ENCODE measurements at places on chromosomes 1 and 21.
A peak's percentile ranks its signal among the peaks of the same experiment; 100 is the strongest.

GRCh38 chr1:27137544-27138075, 17.3 kb downstream of the SLC9A1 start:
- no peak for DNase-seq

DNA sequence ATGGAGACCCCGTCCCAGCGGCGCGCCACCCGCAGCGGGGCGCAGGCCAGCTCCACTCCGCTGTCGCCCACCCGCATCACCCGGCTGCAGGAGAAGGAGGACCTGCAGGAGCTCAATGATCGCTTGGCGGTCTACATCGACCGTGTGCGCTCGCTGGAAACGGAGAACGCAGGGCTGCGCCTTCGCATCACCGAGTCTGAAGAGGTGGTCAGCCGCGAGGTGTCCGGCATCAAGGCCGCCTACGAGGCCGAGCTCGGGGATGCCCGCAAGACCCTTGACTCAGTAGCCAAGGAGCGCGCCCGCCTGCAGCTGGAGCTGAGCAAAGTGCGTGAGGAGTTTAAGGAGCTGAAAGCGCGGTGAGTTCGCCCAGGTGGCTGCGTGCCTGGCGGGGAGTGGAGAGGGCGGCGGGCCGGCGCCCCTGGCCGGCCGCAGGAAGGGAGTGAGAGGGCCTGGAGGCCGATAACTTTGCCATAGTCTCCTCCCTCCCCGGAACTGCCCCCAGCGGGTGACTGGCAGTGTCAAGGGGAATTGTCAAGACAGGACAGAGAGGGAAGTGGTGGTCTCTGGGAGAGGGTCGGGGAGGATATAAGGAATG, 505 bp downstream of the LMNA start:
- no peak for DNase-seq

- no peak for DNase-seq
These were observed 44.8 kb downstream of the SRSF11 start for GRCh38 chr1:70265946-70266345.

DNA sequence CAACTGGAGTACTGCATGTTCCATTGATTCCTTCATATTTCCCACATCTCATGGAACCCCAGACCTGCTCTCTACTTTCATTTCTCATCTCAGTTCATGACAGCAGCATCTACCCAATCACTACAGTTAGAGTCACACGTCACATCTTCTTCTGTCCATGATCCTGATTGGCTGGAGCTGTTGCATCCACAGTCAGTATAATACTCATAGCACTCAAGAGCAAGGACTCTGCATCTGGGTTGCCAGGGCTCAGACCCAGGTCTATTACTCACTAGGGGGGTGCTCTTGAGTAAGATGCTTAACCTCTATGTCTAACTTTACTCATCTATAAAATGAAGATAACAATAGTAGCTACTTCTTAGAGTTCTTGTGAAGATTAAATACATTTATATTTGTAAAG, 4.4 kb upstream of the XPR1 start:
- DNase-seq = no peak

- DNase-seq = no peak
These were observed 34.6 kb downstream of the SLC30A7 start for GRCh38 chr1:100930494-100930893.

GRCh38 chr1:62637392-62638105, 40.2 kb downstream of the ANGPTL3 start:
- DNase-seq = no peak

- no peak for DNase-seq
These were observed 125.4 kb downstream of the KCNJ6 start for GRCh38 chr21:37790905-37791304.

DNA sequence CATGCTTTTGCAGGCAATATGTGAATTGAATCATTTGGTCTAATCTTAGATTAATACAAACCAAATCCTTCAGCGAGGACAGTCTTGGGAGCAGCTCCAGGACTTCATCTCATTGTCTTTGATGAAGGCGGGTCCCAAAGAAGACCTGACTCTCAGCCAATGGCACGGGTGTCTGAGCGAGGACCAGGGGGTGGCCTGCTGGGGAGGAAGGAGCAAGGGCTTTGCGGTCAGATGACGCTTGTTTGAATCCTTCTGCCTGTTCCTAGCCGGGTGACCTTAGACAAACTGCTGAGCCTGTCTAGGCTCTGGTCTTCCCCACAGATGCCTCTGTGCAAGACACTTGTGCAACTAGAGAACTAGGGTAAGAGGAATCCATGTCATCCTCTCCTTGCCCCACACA, 312.1 kb upstream of the VAMP3 start:
- DNase-seq = no peak

GRCh38 chr1:163168053-163168452, 34.7 kb downstream of the RGS5 start:
- peak; percentile 99 for DNase-seq

DNA sequence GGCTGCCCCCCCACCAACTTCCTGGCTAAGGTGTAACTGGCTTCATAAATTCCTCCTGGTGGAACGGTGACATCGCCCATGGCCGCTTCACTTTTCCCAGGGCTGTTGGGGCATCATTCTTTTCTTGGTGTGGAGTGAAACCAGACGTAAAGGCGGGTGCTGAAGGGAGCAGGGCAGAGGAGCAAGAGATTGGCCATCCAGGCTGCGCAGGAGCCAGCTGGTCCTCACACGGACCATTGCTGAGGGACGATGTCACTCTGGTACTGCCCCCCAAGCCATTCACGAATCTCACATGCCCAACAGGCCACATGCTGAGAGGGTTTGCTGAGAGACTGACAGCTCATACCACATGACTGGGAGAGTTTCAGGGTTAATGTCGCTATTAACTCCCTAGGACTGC, 10.5 kb upstream of the PKP1 start:
- DNase-seq = no peak

GRCh38 chr1:21271550-21271949, 18.7 kb downstream of the ECE1 start:
- no peak for DNase-seq

DNA sequence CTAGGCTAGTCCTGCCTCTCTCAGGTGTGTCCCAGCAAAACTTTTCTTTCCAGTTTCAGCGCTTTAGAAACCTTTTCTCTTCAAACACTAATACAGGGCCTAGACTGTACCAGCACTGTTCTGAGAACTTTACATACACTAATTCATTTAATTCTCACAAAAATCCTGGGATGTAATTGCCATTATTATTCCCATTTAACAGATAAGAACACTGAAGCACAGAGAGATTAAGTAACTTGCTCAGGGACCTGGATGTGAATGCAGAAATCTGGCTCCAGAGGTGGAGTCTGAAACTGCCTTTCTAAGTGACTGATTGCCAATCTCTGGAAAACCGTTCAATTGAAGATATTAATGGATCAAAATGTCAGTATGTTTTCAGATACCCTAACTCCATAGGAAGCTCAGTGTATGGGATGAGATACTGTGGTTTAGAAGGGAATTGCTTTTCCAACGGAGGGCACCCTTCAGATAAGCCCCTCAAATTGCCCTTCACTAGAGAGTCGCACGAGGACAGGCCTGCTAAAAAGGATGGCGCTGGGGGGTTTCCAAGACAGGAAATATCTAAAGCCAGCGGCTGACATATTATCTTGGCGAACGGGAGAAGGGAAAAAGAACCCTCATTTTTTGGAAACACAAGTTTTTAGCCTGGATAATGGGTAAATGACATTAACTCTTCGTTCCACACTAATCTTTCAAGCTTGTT, 698 bp upstream of the UCK2 start:
- no peak for DNase-seq

GRCh38 chr21:39385299-39386145, 36.6 kb upstream of the HMGN1 start:
- no peak for DNase-seq

GRCh38 chr1:166933633-166934032, 41.7 kb downstream of the ILDR2 start:
- DNase-seq = no peak

DNA sequence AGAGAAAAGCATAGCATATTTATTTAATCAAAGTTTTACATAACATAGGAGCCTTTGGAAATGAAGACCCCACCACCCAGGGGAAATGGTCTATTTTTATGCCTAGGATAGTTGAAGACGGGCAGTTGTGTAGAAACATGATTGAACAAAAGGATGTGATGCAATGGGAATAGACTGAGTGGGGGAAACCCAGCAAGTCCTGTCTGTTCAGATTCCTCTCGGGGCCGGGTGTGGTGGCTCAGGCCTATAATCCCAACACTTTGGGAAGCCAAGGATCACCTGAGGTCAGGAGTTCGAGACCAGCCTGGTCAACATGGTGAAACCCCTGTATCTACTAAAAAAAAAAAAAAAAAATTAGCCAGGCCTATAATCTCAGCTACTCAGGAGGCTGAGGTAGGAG, 298.3 kb downstream of the MATN1 start:
- no peak for DNase-seq

DNA sequence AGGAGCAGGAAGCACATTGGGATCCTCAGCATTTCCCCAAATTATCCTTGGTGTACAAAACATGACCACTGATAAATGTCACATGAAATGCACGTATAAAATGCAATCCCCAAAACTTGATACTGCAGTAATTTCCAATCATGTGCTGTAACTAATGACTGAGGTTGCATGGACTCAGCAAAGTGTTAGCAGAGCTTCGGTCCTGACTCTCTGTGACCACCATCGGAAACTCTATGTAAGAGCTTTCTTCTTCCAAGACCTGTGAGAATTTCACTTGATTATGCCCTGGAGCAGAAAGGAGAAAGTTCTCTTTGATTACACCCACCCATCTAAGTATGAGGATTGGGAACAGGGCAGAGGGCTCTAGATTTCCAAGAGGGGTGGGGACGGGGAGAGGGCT, 908 bp downstream of the CD53 start:
- no peak for DNase-seq

GRCh38 chr1:203173566-203173965, 2.1 kb downstream of the MYBPH start:
- DNase-seq = no peak

DNA sequence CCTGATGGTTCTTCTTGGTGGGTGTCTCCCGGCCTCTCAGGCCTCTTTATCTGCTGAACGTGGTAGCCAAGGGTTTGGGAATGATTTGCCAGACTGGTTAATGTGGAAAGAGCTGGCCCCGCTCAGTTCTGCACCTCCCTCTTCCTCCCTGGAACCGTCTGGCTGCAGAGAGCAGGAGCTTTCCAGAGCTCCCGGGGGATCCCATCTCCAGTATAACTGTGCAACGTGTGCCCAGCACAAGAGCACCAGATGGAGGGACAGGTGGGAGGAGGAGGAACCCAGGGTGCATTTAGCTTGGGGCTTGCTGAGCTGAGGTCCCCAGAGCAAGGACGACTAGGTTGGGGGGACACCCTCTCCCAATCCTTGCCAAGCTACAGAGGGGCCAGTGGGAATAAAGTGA, 5.0 kb downstream of the TFF1 start:
- DNase-seq = no peak

DNA sequence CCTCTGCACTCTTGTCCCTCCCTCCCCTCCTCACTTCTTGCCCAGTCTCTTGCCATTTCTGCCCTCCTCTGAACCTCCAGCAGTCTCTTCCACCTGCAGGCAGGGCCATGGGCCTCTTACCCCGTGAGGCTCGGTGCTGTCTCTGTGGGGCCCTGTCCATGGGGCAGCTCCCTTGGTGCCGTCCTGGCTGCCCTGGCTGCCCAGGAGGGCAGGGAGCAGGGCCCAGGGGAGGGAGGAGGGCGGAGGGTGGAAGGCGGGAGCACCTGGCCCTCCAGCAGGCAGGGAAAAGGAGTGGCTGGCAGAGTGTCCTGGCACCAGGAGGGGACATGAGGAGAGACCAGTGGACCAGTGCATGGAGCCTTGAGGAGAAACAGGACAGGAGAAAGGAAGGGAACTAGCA, at the start of gene RORC:
Gene RORC (minus strand): TSS at position 198 of the 400 bp plus-strand sequence. CDS start 38 bp downstream, at position 160.
- DNase-seq = no peak

GRCh38 chr1:198162091-198162767, 5.4 kb downstream of the NEK7 start:
- no peak for DNase-seq

DNA sequence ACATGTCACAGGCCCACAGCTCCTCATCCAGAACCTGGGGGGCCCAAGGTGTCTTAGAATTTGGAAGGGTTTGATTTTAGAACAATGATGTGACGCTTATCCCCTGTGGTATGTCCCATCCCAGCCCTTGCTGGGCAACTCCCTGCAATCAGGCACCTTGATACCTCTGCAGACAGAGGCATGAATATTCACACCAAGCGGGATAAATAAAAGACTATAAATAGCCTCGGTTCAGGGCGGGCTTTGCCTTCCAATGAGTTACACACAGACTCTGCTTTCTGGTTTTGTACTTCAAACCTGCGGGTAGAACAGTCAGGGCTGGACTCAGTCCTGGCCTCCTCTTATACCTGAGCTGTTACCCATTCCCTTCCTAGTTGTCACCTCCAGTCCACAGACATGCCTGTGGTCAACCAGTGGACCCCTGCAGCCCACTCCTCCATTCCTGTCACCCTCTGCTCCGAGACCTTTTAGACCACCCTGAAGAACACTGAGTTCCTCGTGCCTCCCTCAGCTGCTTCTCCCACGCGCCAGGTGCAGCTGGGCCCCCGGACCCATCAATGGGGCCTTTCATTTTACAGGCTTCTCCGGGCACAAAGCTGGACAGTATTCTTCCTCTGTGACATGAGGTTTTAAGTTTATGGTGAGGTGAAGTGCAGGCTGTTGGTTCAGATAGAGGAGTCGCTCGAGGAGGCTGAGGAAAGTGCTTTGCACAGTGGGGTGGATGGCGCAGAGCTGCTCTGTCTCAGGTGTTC, 120.1 kb upstream of the TNR start:
- no peak for DNase-seq

- DNase-seq = no peak
These were observed 299.5 kb upstream of the FMN2 start for GRCh38 chr1:239792157-239792556.

DNA sequence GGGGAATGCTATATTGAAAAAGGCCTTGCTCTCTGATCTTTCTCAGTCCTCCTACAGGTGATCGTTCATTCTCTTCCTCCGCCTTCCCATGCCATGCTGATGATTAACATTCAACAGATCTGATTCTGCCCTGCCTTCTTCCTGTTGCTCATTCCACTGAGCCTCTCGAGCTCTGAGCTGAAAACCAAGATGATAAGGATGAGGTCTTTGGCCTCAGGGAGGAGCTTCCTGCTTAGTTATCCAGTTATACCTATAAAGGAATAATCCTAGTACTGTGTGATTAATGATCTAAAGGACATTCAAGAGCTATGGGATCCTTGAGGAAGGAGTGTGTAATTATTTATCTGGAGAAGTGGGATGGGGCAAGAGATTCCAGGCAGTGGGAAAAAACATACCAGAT, 25.2 kb upstream of the MAP3K7CL start:
- no peak for DNase-seq

GRCh38 chr1:161298116-161298515, 11.7 kb downstream of the MPZ start:
- DNase-seq = no peak

DNA sequence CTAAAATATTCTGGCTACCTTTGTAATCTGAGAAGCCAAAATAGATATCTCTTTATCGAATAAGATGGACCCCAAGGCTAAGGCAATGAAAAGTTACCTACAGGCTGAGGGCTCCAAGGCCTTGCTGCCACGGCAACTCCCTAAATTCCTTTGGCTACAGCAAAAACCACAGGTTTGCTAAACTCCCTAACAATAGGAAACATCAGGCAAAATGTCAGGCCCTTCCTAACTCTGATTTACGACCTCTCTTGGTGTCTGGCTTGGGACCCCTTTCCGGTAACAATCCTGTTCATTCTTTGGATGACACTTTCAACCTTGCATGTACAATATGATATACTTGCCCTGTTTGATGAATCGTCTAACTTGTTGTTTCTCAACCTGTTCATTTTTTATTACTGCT, 11.3 kb upstream of the OR2T8 start:
- no peak for DNase-seq

- no peak for DNase-seq
These were observed 43.2 kb downstream of the GIPC2 start for GRCh38 chr1:78089010-78089409.

GRCh38 chr21:42063191-42063570, 7.9 kb upstream of the UMODL1 start:
- no peak for DNase-seq

GRCh38 chr21:28298251-28298672, 694.4 kb downstream of the LTN1 start:
- no peak for DNase-seq

All from HFF-Myc (cell line).